ENCODE measurements at places on chromosomes 11 and 22.

GRCh38 chr22:49455595-49455994 lies 372.1 kb downstream of the BRD1 start:
- DNase-seq, result no peak

GRCh38 chr22:37549704-37550059 lies 10.6 kb upstream of the CDC42EP1 start:
- no peak for DNase-seq

GRCh38 chr11:36724742-36725385 lies 126.8 kb upstream of the RAG2 start:
- no peak for DNase-seq

GRCh38 chr11:129620237-129621104 lies 195.2 kb upstream of the TMEM45B start:
- DNase-seq, result no peak

- no peak for DNase-seq
Observed at GRCh38 chr11:67301313-67301921, 1.9 kb upstream of the SSH3 start.

DNA sequence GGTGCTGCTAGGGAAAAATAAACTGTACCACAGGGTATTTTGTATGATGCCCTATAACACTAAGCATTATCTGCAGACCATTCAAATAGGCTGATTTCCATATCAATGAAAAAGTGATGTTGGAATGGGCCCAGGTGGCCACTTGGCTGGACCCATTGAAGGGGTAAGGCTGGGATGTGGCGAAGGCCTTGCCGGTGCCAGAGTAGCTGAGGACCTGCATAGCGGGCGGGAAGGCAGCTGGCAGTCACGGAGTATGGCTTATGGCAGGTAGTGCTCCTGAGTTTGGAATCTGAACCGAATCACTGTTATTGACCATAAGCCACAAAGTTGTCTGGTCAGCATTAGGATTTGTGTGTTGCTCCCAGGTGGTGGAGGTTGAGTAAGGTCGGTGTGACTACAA lies 131.0 kb downstream of the MICAL2 start:
- no peak for DNase-seq

Measured in activated naive CD4-positive, alpha-beta T cell (primary cell).